ENCODE measurements at places on chromosomes 7 and 10. TPM values are rescaled to one million over a fixed set of nuclear protein-coding genes. Genes with fewer than 3 reads are reported as not detected.

The HMX2 gene
- total RNA-seq, result not detected

The LRWD1 gene
- 29.9 TPM for total RNA-seq

- H3K36me3 ChIP-seq, result no peaks in the 10 kb centered on the region
- no peaks in the 10 kb centered on the region for H3K27me3 ChIP-seq
- no peak for DNase-seq
- no peak overlapping the region for H3K4me3 ChIP-seq
- peaks cover 53% of the 10 kb centered on the region for H3K4me1 ChIP-seq
Observed at GRCh38 chr7:21358648-21359047, 69.2 kb upstream of the SP4 start.

GRCh38 chr10:107091126-107091525 lies 73.4 kb downstream of the SORCS1 start:
- no peak overlapping the region for H3K4me3 ChIP-seq
- H3K27me3 ChIP-seq, result no peaks in the 10 kb centered on the region
- H3K27ac ChIP-seq, result no peak overlapping the region
- no peaks in the 10 kb centered on the region for H3K4me1 ChIP-seq
- no peaks in the 10 kb centered on the region for H3K36me3 ChIP-seq
